ENCODE measurements at places on chromosomes 5 and 9.
A peak's percentile ranks its signal among the peaks of the same experiment; 100 is the strongest.

DNA sequence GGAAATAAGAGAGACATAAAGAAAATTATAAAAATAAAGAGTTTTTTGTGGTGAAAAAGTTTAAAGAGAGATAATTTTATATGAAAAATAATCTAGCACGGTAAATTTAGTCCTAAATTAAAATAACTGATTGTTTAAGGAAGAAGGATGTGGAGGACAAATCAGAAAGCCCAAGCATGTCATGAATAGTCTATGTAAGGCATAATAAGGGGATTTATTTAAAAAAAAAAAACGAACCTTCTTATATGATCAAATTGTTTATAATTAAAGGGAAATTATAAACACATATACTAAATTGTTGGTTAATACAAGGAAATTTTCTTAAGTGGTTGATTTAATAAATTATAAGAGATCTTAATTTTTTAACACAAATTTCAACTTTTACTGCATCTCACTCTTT, 551.8 kb upstream of the TYRP1 start:
- DNase-seq = no peak

GRCh38 chr5:176486189-176486757, 38.1 kb downstream of the FAF2 start:
- DNase-seq = no peak

- no peak for DNase-seq
These were observed 28.2 kb downstream of the RNF145 start for GRCh38 chr5:159181152-159181551.

DNA sequence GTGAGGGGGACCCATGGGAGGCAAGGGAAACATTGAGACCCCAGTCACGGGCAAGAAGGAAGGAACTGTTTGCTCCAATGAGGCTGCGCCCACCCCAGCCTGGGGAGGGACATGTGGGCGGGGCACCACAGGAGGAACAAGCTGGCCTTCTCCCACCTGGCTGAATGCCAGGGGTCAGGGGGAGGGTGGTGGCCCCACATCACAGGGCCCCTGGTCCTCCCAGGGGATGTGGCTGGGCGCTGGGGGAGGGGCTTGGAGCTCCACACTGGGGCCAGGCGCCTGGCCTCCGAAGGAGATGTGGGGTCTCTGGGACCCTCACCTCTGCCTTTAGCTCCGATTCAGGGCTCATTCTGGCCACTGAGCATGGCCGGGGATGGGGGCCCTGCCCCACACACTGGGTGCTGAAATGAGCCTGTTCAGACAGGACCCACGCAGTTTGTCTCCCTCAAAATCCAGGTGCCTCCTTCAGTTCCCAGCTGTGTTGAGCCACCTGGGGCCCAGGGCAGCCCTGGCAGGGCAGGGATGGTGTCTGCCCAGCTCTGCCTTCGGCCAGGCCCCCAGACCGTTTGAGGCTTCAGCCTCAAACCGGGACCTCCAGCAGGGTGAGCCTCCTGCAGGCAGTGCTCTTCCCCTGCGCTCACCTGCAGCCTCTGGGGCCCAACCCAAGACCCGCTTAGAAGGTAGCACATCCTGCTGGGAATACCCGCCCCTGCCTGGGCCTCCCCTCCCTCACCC, 33.2 kb upstream of the NOTCH1 start:
- no peak for DNase-seq

GRCh38 chr5:31993165-31993961, 180.8 kb downstream of the GOLPH3 start:
- DNase-seq = no peak

DNA sequence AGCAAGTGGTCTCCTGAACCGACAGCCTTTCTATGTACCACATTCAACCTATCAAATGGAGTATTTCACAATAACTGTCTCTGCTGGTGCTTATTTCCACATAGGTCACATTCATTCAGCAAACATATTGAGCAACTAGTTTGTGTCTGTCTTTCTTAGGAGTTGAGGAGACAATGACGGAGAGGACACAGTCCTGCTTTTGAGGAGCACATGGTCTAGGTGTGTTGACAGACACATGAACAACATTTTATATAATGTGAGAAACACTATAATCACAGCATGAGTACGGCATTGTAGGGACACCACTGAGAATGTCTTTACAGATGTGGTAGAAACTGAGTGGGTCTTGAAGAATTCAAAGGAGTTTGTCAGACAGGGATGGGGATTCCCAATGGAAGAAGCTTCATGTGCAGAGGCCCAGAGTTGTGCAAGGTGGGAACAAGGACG, 28.5 kb downstream of the NFIL3 start:
- DNase-seq = no peak

DNA sequence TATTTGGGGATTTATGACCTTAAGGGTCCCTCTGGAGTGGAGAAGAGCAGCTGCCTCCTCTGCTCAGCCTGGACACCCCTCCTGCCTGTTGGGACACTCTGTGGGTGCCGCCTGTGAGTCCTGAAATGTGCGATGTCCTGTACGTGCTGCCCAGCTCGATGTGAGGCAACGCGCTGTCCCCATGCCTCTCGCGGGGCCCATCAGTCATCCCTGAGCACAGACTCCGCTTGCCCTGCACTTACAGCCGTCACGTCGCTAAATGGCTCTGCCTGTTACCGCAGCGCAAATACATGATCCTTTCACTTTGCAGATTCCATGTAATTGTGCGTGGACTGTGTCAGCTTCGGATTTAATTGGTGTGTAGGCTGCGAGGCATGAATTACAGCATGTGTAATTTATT, 27.1 kb downstream of the IRX4 start:
- no peak for DNase-seq

GRCh38 chr5:177511181-177511580, 1.6 kb upstream of the DOK3 start:
- no peak for DNase-seq

DNA sequence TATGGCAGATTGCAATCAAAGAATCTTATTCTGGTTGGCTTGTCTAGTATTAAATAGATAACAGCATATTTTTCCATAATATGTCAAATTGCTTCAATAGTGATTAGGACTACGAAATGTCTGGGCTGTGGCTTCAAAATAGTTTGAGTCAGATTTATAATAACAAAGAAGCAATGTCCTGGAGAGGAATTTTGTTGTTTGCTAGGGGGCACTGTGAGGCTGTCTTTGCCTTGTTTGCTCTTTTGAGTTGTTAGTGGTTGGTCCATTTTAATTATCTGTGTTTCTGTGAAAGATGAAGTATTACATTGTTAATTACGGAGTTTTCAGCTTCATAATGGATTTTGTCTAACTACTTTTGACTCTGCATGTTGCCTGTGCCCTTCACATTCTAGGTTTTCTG, 713.6 kb downstream of the TLE4 start:
- DNase-seq = no peak

DNA sequence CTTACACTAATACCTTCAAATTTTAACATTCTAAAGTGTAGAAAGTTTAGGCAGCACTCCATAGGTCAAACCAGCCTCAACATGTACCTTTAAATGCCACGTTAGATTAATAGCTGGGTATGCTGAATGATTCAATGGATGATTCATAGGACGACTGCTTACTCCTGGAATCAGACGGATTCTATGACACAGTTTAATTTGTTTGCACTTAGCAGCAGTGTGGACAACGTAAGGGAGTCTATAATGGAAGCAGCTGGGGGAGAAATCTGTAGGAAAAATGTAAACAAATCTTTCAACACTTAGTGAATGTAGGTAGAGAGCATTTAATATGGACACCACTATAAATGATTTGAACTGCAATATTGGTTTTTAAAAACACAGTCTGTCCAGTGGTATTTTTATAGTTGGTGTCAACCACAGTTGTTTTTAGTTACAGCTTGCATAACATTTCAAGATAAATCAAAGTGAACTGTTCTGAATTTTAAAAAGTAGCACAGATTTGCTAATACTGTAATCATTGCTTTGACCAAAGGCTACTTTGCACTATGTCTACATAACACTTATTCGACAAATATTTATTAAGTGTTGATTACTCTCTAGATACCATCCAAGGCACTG, 701.5 kb upstream of the MEF2C start:
- DNase-seq = no peak

GRCh38 chr5:149053072-149053695, 9.7 kb downstream of the SH3TC2 start:
- no peak for DNase-seq

DNA sequence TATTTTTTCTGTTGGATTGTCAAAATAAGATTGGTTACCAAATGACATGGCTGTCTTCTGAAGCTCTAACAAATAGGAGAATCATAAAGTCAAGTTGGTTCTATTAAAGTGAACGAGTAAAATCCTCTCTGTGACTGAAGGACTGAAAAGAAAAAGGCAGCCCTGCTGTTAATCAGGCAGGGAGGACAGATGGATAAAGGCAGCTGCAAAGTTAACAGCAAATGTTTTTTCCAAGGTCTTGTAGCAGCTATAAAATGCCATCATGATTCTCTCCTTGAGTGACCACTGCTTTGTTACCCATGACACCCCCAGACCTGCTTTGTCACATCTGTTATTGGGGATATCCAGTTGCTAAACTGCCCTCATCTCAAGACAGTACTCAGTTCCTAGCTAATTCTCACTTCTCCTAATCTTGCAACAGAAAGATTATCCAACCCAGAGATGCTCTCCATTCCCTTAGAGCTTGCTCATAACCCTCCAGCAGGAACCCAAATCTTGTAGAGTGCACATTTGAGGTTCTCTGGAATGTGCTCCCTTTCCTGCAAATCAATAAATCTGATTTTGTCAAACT, 89.7 kb upstream of the PARP8 start:
- no peak for DNase-seq

DNA sequence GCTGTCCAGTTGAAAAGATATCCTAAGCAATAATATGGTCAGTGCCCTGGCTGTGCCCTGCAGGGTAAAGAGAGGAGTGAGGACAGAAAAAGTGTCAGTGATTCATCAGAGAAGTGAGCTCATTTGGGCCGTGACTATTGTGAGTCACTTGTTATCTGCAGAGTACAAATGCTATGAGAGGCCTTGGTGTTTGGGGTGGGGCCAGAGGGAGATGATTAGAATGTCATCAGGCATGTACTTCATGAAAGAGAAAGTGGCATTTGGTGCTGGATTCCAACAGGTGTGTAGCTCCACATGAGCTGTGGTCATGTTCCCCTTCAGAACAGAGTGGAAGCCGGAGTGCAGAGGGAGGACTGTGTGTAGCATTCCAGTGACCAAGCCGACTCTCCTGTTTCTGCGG, 174.1 kb downstream of the KDM4C start:
- DNase-seq = peak; percentile 4

GRCh38 chr9:124467410-124468060, 17.3 kb downstream of the ADGRD2 start:
- DNase-seq = no peak

DNA sequence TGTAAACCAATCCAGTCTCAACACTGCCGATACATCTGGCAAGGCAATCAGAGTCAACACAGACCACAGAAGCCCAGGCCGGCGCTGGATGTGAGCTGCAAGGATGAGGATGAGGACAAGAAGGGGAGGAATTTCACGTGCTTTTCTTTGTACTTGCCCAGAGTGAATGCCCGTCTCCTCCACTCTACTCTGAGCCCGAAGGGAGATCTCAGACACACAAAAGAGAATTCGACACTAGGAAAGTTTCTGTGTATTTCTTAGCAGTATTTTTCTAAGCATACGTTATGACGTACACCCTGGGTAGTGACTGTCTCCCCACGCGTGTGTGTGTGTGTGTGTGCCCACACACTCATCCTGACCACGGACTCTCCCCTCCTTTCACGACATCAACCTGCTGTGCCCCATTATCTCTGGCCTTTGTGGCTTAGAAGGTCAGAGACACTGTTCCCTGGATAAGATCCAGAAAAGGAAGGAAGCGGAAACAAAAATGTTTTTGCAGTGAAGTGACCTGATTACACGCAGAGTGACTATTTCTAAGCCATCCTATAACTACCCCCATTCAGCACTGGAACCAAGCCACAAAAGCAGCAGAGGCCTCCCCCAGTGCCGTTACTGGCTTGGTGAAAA, 227.3 kb upstream of the DAPK1 start:
- no peak for DNase-seq

DNA sequence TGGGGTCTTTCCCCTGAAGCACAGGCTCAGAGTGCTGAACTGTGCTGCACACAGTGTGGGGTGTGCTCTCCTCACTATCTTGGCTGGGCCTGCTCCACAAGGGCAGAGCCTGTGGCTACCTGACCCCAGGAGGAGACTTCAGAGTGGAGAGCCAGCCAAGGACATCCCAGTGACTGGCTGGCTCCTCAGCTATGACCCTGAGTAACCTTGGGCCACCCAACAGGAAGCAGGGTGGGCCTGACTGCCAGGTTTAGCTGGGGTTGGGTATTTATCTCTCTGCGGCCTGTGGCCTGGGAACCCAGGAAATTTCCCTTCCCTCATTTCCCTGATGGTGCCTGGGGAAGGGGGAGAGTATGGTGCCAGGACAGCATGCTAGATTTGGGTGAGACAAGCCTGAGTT, 2.1 kb upstream of the EEIG1 start:
- no peak for DNase-seq

- DNase-seq = no peak
These were observed 5.3 kb upstream of the ZNF366 start for GRCh38 chr5:72512593-72512860.

DNA sequence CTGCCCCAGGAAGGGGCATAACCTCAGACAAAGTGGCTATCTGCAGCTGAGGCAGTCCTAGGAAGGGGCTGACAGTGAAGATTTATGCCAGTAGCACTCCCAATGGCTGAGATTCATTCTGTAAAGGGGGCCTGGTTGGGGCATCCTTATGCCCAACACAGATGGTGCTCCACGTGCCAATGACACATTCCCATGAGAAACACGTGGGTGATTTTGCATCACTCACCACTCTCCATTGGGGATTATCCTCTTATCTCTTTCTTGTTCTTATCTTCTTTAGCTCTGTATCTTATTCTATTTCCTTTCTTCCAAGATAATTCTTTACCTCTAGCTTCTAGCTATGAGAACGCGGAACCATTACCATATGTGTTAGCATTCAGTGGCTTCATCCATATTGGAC, 194.0 kb upstream of the TUT7 start:
- DNase-seq = no peak

DNA sequence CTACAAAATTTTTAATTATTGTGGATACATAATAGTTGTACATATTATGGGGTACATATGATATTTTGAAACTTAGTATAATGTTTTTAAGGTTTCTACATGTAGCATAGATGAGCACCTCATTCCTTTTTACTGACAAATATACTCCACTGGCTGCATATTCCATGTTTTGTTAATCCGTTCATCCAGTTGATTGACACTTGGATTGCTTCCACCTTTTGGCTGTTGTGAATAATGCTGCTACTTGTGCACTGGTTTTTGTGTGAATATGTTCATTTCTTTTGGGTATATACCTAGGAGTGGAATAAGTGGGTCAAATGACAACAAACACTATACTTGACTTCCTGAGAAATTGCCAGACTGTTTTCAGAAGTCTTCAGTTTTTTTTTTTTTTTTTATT, 2.8 kb upstream of the ENTREP1 start:
- DNase-seq = no peak
